ENCODE measurements at places on chromosomes 7 and 10. TPM values are rescaled to one million over a fixed set of nuclear protein-coding genes. Genes with fewer than 3 reads are reported as not detected.

DNA sequence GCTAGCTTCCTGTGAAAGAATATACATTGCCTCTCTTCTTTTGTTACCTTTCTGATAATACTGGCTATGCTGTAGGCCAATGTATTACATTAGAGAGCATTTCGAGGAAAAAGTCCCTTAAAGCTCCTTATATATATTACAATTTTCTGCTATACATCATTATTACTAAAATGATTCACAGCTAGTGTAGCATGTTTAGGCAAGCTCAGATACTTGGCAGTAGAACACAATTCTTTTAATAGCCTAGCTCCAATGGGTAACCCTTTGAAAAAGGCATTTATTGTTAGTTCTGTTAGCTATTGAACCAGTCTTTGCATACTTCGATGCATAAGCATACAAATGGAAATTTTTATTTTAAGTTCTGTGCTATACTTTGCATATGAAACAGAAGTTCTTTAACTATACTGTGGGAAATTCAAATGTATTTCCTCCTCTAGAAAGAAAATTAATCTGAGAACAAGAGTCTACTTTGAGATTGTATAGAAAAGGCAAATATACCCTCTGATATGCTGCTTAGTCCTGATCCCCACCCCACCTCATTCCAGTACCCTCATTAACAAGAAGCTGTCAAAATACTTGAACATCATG lies 55.6 kb upstream of the SKAP2 start:
- no peak for DNase-seq

Gene MMD2
- not detected for total RNA-seq

DNA sequence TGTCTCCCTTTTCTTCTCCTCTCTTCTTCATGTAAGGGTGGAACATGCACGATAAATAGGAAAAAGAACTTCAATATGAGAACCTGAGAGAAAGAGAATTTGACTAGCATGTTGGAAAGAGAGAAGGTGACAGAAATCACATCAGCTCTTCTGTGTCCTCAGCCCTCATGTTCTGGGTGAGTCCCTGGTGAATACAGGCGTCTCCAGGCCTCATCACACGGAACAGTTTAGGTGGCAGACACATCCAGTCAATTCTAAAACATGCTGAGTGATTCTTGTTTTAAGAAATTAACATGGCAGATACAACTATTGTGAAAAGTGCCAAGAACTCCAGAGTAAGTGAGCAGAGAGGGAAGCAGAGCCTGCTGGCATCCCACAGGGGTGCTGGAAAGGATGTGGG lies 96.1 kb downstream of the FAM107B start:
- DNase-seq = no peak

GRCh38 chr10:129844216-129844766 lies 119.8 kb downstream of the EBF3 start:
- no peak for DNase-seq

GRCh38 chr7:75711076-75711475 lies 27.7 kb downstream of the HIP1 start:
- DNase-seq = no peak

All from WTC11 (cell line).